ENCODE measurements at places on chromosomes 6 and 20.

DNA sequence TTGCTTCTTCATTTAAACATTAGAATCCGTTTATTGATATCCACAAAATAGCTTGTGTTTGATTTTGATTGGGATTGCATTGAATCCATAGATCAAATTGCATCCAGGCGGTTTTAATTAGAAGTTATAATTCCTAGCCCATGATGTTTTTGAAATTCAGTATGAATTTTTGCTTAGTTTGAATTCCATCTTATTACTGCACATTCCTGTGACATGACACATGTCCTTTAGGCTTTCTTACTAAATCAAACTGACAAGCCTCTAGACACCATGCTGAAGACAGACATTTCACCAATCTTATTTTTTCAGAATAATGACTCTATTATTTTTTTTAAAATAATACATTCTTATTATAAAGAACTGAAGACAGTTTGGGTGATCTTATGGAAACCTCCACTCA, 21.4 kb upstream of the PI16 start:
- no peak for DNase-seq

DNA sequence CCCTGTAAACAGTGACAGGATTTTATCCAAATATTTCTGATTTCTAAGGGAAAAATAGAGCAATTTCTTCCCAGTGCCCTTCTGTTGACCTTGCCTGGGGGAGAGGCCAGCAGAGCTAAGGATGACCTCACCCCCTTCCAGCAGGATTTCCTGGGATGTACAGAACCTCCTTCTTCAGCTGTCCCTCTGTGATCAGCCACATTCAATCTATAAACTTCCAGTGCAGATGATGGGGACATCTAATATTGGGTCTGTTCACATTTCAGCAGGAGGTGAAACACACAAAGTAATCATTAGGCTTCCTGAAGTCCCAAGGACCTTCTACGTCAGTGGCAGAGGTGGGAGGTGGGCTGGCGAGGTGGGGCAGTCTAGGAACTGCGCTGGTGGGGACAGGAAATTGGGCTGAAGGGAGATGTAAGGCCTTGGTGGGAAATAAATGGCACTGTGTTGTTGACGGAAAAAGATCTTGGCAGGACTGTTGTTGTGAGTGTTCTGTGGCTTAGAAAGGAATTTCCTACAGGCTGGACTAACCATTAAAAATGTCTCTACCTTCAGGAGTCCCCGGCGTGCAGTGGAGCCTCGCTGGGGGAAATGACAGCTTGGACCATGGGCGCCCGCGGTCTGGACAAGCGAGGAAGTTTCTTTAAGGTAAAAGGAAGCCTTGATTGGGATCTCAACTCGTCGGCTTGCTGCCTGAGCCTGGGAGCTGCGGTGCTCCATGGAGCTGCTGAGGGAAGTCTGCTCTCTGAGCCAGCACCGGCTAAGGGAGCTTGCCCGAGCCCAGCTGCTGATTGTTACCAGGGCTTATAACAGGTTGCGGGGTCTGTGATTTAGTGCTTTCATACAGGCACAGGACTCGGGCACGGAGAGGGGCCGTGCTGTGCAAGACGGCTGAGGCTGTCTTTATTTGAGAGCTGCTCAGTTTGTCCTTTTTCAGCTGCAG, 127.9 kb upstream of the NAA20 start:
- DNase-seq = no peak

GRCh38 chr6:128057946-128058345, 157.1 kb upstream of the THEMIS start:
- no peak for DNase-seq

DNA sequence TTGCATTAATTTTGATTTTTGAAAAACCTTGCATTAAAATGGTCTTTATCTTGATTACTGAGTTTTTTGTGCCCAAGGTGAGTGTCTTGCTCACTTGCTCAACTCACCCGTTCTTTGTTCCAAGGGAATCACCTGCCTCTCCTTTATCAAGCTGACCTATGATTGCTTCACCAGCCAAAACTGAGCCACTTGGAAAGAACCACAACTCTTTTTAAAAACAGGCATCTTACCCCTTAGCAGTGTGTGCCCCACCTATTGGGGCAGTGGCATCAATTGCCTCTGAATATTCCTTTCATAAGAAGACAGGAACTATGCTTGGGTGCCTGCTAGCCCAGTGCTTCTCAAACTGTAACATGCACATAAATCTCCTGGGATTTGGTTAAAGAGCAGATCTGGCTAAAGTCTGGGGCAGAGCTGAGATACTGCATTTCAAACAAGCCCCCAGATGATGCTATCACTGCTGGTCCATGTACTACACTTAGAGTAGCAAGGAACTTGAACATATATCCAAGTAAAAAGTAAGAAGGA, 3.3 kb upstream of the STK38 start:
- DNase-seq = no peak

- DNase-seq = no peak
Observed at GRCh38 chr6:141452354-141452686, 680.4 kb upstream of the GJE1 start.

DNA sequence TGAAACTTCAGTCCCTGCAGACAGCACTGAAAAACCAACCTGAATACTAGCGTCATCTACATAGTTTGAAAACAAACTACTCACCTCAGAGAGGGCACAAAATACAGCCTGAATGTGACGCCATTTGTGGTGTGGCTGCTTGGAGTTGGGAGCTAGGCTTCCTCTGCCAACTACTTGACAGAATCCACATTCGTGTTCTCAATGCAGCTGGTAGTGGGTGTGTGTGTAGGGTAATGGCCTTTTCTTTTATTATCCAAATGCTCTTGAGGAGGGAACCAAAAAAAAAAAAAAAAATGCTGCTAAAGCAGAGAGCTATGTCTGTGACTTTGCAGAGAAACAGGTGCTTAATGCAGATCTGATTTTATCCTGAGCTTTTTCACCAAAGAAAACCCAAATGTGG, 207.8 kb downstream of the OTOR start:
- no peak for DNase-seq

- no peak for DNase-seq
Observed at GRCh38 chr20:41029150-41029901, 704 bp downstream of the TOP1 start.

Measured in NCI-H187 treated with DMSO at 0.1 percent for 48 hours (cell line).